Breast epithelium (tissue), 4 donors: ENCODE measurements at places on chromosomes 16 and 17.
A peak's percentile ranks its signal among the peaks of the same experiment; 100 is the strongest.

- DNase-seq = no peak
These were observed 26.1 kb downstream of the HDAC5 start for GRCh38 chr17:44097110-44097958.

GRCh38 chr17:63689479-63689878 is 10.4 kb downstream of the LIMD2 start:
- DNase-seq = no peak

GRCh38 chr16:89583895-89584644 is 8.5 kb downstream of the CPNE7 start:
- no peak for DNase-seq

DNA sequence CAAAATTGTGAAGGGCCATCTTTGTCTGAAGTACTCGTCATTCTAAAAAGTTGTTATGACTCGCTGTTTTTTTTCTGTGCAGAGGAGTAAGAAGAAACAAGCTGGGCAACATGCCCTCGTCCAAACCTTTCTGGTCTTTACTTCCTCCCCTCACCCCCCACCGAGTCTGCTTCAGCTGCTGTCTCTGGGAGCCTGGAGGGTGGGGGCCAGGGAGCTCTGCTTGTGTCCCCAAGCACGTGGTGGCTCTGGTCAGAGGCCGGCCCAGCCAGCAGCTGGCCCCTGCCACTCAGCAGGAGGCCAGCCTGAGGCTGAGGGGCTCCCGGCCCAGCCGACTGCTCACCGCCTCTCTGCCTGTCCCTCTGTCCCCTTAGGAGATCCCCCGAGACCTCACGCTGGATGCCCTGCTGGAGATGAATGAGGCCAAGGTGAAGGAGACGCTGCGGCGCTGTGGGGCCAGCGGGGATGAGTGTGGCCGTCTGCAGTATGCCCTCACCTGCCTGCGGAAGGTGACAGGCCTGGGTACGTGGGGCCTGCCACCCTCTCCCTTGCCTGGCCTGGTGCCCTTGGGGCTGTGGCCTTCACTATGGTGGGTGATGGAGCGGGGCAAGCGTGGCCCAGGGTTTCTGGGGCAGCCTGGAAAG is 53.7 kb upstream of the LGALS9 start:
- DNase-seq = no peak

GRCh38 chr17:43543300-43543699 is 2.8 kb downstream of the ETV4 start:
- no peak for DNase-seq

DNA sequence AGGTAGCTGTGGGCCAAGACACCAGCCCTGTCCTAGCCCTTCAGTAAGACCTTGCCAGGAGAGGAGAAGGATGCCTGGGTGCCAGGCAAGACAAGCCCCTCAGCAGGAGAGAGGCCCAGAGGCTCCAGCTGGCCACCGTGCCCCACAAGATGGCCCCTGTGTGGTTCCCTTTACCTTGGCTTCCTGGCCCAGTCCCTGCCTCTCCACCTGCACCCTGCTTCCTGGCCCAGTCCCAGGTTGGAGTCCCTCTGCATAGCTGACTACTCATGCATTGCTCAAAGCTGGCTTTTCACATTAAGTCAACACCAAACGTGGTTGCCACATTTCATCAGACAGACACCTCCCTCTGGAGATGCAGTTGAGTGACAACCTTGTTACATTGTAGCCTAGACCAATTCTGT is 4.0 kb downstream of the SYNGR3 start:
- DNase-seq = no peak

DNA sequence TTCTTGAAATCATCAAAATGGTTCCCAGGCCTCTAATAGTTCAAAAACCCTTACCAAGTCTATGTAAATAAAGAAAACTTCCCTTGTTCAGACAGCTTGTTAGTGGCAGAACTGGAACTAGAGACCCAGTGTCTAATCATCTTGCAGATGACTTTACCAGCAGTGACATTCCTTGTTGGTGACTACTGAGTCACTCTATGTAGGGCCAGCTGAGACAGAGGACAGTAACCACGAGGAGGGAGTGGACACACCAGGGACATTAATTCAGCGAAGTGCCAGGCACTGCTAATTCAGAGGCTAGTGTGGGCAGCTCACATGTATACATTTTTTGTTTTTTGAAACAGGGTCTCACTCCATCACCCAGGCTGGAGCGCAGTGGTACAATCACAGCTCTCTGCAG is 6.1 kb upstream of the HEATR3 start:
- no peak for DNase-seq

- no peak for DNase-seq
These were observed 610 bp downstream of the C16orf74 start for GRCh38 chr16:85750146-85750826.

- DNase-seq = peak; percentile 34
These were observed 38.5 kb downstream of the IGF2BP1 start for GRCh38 chr17:49035470-49036269.

DNA sequence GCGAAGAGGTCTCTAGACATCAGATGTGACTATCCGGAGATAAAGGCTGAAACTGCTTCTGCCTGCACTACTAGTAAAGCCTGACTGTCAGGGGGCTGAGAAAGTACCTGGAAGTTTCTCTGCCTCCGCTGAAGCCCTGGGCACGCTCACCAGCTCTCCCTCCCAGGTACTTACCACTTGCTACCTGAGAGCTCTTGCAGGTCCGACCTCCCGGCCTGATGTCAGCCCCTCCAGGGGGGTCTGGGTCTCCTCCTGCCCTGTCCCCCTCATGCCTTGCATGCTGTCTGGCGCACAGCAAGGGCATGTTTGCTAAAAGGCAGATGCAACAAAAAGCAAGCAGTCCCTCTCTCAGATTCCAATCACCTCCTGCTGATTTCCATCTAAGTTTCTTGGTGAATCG is 17.4 kb downstream of the ZDHHC7 start:
- no peak for DNase-seq

- DNase-seq = no peak
These were observed 42.7 kb downstream of the GNA13 start for GRCh38 chr17:65013613-65014391.

DNA sequence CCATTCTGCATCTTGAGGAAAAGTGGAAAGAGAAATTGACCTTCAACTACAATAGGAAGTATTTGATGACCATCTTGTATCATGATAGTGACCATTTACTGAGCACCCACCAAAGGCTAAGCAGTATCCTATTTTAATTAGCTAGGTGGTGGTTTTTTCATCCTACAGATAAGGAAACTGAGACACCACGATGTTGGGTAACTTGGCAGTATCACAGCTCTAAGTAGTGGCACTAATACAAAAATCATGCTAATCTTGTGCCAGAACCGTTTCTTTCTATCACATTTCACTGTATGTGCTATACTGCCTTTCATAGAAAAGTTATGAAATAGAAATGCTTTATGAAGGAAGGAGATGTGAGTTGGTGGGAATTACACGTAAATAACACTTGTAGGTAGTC is 2.3 kb downstream of the EVI2B start:
- DNase-seq = no peak

GRCh38 chr16:8628981-8629725 is 7.7 kb downstream of the METTL22 start:
- DNase-seq = no peak

- DNase-seq = no peak
These were observed 111.1 kb downstream of the VPS53 start for GRCh38 chr17:603406-604114.

DNA sequence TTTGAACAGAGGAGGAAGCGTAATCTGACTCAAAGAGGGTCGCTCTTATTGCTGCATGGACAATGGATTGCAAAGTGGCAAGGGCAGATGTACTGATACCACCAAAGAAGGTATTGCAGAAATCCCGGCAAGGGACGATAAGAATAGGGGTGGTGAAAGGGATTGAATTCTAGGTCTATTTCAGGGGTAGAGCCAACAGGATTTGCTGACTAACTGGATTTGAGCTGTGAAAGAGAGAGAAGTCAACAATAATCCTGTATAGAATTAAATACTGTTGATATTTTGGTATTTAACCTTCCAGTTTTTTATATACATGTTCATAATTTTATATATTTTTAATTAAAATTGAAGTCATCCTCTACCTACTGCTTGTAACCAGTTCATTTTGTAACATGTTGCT is 19.4 kb upstream of the ABCA3 start:
- DNase-seq = no peak

- DNase-seq = peak; percentile 68
These were observed 4.0 kb downstream of the SLC35B1 start for GRCh38 chr17:49703557-49704277.

GRCh38 chr17:45238155-45238774 is 16.6 kb downstream of the FMNL1 start:
- DNase-seq = no peak

DNA sequence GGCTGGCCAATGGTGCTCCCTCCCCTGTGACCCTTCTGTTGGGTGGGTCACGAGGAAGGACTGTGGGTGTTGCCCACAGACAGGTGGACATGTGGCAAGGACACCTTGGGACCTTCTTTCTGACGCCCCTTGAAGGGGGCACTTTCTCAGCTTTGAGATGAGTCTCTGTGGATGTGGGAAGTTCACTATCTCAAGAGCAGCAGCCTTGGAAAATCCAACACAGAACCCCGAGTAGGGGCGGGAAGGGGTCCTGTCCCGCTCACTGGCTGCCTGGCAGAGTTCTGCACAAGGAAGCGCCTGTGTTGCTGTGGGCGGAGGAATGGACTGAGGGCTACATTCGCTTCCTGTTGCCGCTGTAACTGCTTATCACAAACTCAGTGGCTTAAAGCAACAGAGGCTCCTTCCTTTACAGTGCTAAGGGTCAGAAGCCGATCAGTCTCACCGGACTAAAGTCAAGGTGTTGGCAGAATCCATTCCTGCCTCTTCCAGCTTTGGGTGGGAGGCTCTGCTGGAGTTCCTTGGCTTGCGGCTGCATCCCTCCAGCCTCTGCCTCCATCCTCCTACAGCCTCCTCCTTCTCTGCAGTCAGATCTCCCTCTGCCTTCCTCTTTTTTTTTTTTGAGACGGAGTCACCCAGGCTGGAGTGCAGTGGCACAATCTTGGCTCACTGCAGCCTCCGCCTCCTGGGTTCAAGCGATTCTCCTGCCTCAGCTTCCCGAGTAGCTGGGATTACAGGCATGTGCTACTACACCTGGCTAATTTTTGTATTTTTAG is 305.2 kb downstream of the SEC14L1 start:
- DNase-seq = no peak

DNA sequence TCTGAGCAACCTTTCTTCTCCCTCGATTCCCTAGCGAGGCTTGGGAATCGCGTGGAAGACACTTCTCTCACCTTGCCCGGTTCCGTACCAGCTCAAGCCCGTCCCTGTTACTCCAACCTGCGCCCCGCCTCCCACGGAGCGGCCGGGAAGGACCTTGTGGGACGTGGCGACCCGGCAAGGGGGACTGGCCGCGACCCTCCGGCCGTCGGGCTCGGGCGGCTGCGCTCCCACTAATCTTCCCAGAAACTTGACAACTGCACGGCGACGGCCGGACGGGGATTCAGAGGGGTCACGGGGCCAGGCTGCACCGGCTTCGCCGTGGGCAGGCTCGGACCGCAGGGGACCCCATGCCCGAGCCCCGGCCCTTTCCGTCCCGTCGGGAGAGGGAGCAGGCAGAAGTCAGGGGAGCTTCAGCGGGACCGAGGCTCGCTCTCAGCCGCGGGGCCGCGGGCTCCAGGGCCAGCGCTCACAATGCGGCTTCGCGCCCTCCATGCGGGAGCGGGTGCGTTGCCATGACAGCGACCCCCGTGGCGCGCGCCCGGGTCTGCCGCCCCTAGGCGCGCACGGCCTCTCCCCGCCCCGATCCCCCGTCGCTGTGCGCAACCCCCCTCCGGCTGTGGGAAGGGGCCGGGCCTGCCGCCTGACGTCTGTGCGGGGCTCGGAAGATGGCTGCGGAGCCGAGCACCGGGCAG is at the start of gene SGSM2:
Gene SGSM2, plus strand, starts transcription at position 650 of the 692 bp plus-strand sequence. CDS start 188 bp downstream, outside the sequence.
- DNase-seq = no peak

DNA sequence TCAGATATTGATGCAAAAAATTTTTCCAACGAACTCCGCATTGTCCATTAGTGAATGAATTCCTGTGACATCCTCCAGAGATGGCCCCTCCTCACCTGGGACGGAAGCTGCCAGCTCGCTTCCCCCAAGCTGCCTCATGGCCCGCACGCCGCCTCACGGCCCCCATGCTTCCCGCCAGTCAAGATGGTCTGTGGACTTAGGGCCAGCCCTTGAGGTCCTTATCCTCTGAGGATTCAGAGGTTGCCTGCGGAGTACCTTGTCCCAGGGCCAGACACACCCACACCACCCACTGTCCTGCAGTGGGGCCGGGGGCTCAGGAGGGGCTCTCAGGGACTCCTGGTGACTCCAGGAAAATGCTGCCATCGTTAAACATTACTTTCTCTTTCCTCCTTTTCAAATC is 73.6 kb downstream of the SEC14L1 start:
- no peak for DNase-seq

- no peak for DNase-seq
These were observed 24.1 kb upstream of the IL21R start for GRCh38 chr16:27377666-27378485.

- DNase-seq = no peak
These were observed 12.9 kb upstream of the CMIP start for GRCh38 chr16:81431554-81432353.

- no peak for DNase-seq
These were observed 247.9 kb downstream of the SEC14L1 start for GRCh38 chr17:77388384-77389306.

GRCh38 chr17:60525328-60525684 is 736 bp downstream of the APPBP2 start:
- DNase-seq = no peak

- DNase-seq = no peak
These were observed 17.1 kb downstream of the GGA3 start for GRCh38 chr17:75244133-75244866.

- DNase-seq = no peak
These were observed 7.8 kb upstream of the TEX19 start for GRCh38 chr17:82351254-82351712.

DNA sequence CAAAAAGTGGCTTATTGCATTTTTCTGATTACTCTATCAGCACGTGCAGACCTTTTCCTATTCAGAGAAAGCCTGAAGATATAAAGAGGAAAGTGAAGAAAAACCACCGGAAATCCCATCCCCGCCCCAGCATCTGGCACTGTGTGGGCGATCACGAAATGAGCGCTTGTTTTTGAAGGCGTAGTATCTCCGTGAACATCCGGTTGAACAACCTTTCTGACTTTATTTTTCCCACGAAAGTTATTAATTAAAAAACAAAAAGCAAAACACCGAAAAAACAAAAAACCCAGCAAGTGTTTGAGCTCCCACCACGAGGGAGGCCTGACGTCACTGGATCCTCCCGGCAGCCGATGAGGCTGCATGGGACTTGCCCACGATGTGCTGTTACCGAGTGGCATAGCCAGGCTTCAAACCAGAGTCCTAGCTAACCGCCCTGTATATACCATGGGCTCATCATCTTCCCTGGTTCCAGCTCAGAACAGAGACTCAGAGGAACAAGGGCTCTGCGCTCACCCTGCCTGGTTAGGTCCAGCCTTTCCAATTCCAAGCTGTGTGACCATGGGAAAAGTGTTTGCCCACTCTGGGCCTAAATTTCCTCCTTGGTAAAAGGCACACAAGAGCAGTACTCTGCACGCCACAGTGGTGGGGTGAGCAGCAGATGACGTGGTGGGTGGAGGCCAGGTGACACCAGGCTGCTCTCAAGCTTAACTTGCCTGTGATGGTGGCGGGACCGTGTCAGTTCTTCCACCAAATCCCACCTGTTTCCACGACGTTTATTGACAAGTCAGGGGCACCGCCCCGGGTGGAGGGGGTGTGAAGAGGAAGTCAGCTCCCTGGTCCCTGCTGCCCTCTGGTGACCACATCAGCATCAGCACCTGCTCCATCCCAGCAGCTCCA is 34.3 kb upstream of the IL21R start:
- peak; percentile 59 for DNase-seq
